ENCODE measurements at places on chromosomes 3 and 15.

DNA sequence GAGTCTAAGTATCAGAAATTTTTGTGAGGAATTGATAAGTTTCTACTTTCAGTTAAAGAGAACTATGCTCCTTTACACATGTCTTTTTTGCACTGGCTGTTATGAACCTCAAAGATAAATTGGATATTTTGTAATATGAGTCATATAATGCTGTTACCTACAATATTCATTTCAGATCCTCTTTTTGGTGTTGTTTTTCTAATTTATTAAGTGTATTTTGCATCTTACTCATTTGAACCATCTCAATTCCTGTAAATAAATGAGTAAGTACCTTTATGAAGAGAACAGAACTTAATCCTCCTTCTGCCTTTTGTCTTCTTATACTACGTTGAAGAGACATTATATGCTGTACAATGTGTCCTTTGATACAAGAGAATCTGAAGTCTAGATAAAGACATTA, 74.4 kb downstream of the ZIC1 start:
- no peak for DNase-seq

DNA sequence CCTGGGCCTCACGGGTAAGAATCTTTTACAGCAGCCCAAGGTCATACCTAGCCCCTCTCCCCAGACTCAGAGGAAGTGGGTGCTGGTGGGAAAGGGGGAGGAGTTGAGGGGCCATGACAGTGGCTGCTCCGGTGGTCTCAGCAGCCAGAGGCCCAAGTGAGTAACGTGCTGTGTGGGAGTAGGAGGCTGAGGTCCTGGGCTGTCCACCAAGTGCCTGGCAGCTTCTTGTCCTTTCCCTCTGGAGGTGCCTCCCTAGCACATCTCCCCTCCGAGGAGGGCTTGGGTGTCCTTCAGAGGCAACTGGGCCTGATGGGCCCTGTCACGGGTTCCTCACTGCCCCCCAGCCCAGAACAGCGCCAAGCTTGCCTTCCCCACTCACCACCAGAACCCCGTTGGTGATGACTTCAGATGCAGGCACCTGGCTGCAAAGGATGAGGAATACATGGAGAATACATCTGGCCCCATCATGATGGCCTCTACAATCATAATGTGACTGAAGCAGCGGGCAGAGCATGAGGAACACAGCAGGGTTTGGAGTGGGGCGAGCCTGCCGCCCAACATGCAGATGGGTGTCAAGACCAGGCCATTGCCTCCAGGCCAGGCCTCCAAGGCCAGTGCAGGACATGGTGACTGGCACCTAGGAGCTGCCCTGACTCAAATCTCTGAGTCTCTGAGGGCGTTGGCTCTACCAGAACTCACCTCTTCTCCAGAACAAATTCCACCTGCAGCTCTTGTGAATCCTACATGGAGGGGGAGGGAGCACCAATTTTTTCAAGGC, 3.3 kb downstream of the PLA2G4F start:
- DNase-seq = no peak

GRCh38 chr3:179473565-179473964, 22.3 kb upstream of the GNB4 start:
- DNase-seq = no peak

DNA sequence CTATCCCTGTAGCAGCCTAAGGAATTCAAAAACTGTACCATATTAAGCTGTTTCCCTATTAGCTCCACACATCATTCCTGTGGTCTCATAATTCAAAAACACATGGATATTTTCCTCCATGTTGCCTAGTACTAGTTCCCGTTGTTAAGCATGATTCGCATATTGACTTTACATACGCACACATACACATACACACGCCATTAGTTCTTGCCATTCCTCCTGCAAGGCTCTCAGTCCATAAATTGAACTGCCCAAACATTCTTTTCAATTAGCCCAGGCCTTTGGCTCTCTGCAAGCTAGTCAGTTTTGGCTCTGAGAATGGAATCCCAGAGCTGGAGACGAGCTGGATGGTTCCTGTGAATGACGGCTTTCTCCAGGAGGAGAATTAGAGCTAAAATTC, 57.2 kb upstream of the RAD18 start:
- no peak for DNase-seq
